OCI-LY7 (cell line): ENCODE measurements at places on chromosomes 12 and 14. TPM values are rescaled to one million over a fixed set of nuclear protein-coding genes. Genes with fewer than 3 reads are reported as not detected.

GRCh38 chr12:113912760-113913329, 53.3 kb downstream of the RBM19 start:
- DNase-seq = peak; percentile 64

- no peak for DNase-seq
Measured at GRCh38 chr14:99132821-99133635, 139.0 kb downstream of the BCL11B start.

GRCh38 chr12:93773122-93773871, 96.1 kb downstream of the CRADD start:
- DNase-seq = no peak

RNASE11 gene
- total RNA-seq = not detected in 2 replicates

DNA sequence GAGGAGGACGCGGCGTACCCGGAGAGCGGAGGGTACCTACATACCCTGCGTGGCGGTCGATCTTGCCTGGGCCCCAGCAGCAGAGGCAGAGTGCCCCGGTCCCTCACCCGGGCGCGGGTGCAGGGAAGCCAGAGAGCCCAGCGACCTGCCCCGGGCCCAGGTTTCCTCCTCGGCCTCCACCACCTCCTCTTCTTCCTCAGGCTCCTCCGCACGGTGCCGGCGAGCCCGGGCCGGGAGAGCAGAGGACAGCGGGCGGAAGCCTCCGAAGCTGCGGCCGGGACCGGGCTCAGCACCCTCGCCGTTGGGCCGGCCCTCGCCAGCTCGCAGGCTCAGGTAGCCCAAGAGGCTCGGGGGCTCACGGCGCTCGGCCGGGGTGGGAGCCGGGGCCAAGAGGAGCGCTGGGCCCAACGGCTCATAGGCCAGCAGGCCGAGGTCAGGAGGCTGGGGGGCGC, 6.6 kb downstream of the ZNF219 start:
- no peak for DNase-seq

- no peak for DNase-seq
Measured at GRCh38 chr14:72563676-72564075, 330.2 kb downstream of the DPF3 start.

GRCh38 chr12:124841558-124841945, 22.1 kb downstream of the SCARB1 start:
- no peak for DNase-seq

CAPZA3 gene
- not detected in 2 replicates for total RNA-seq

NCKAP5L gene
- total RNA-seq = 9.5 and 12.2 TPM in 2 replicates

GRCh38 chr12:67592228-67593011, 56.1 kb upstream of the DYRK2 start:
- no peak for DNase-seq

GDF11 gene
- total RNA-seq = 18.0 and 19.9 TPM in 2 replicates

- DNase-seq = no peak
Measured at GRCh38 chr12:124334976-124335375, 40.1 kb downstream of the RFLNA start.

- peak; percentile 32 for DNase-seq
Measured at GRCh38 chr12:126663304-126664094, 1598.3 kb downstream of the AACS start.

CALCOCO1 gene
- total RNA-seq = 25.1 and 30.9 TPM in 2 replicates
